ENCODE measurements at places on chromosomes 5 and 9. TPM values are rescaled to one million over a fixed set of nuclear protein-coding genes. Genes with fewer than 3 reads are reported as not detected.

DNA sequence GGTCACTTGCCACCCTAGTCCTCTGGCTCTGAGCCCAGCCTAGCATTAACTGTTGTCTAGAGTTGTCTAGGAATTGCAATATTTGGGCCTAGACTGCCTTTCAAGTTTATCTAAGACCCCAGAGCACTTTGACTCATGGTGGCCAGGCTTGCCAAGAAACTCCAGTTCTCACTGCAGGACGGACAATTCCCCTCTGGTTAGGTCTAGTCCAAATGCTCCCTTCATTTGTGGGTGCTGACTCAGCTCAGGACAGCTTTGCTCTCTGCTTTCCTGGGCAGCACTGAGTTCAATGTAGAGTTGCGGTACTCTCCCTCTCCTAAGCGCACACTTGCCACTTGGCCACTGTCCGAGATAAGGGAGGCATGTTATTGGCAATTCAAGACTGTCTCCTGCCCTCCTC, 619.4 kb downstream of the TLE1 start:
- no peak for DNase-seq

DNA sequence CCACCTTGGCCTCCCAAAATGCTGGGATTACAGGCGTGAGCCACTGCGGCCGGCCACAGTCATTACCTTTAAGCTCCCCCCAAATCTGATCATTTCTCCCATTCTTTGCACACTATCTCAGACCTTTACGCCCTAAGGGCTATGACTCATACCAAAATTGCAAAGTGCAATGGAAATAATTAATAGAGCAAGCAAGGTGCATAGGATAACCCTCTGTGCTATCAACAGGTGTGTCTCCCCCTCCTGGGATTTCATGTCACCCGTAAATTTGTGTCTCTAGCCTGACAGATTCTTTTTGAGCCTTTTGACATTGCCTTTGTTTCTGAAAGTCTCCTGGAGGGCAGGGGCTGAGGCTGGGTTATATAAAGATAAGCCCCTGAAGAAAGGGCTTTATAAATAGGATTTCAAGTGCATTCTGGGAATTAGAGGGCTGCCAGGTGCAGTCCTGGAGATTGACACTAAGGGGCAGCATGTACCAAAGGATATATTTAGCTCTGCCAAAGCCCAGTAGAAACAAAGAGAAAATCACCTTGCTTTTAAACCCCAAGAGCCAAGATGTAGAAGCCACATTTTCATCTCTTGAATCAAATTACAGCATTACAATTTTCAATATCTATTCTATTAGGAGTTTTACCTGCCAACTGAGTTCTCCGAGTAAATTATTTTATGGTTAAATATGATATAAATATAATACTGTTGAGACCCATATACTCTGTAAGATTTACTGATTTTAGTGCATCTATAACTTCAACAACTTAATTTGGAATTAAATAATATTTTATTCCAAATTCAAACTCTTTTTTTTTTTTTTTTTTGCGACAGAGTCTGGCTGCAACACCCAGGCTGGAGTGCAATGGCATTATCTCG, 18.2 kb downstream of the S100Z start:
- peak; percentile 50 for DNase-seq

DNA sequence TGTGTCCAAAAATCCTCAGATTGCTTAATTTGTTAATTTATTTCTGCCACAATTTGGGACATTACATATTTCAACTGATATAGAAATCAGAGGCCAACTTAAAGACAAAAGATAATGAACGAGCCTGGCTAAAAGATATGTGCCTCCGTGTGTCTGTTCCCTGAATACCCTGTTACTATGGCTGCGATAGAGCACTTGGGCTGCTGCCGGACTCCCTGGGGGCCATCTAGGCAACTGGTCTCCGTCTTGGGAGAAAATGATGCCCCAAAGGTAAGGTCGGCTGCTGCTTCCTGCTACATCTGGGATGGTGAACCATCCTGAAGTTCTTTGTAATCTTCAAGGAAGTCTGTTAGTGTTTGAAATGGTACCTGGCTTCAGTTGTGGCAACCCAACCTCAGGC, 72.0 kb downstream of the RCL1 start:
- DNase-seq, result no peak

DNA sequence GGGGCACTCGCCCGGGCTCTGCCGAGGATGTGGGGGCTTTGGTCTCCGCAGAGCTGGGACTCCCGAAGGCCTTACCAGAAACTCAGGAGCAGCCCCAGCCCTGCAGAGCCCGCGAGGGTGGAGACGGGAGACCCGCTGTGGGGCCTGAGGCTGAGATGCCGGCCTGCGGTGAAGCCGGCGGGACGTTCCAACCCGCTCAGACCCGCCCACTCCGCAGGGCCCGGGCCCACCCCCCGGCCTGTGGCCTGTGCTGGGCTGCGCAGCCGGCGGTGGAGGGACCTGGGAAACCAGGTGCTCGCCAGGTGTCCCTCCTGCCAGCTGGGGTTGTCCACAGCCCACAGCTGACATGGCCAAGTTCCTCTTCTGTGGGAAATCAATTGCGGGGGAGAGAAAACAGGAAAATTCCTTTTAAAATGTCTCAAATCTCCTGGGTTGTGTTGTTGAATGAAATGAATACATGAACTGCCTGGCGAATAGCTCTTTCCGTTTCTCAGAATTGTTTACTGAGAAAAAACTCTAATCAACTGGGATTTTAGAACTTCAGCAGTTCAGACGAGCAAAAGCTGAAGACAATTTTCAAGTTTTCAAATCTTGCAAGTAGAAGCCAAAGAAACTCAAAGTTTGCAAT, 49.0 kb upstream of the IRX4 start:
- no peak for DNase-seq

ACOT12 gene
- total RNA-seq, result not detected

OBP2B gene
- not detected for total RNA-seq

PCDHGB1 gene
- total RNA-seq, result 0.32 TPM

THBS4 gene
- total RNA-seq, result 1.3 TPM

NPR3 gene
- not detected for total RNA-seq

MPDZ gene
- not detected for total RNA-seq

ANKRD18B gene
- total RNA-seq, result 3.5 TPM

SYK gene
- 0.18 TPM for total RNA-seq
